ENCODE measurements at places on chromosomes 2 and 18. TPM values are rescaled to one million over a fixed set of nuclear protein-coding genes. Genes with fewer than 3 reads are reported as not detected.

STPG4 gene
- not detected for total RNA-seq

DNA sequence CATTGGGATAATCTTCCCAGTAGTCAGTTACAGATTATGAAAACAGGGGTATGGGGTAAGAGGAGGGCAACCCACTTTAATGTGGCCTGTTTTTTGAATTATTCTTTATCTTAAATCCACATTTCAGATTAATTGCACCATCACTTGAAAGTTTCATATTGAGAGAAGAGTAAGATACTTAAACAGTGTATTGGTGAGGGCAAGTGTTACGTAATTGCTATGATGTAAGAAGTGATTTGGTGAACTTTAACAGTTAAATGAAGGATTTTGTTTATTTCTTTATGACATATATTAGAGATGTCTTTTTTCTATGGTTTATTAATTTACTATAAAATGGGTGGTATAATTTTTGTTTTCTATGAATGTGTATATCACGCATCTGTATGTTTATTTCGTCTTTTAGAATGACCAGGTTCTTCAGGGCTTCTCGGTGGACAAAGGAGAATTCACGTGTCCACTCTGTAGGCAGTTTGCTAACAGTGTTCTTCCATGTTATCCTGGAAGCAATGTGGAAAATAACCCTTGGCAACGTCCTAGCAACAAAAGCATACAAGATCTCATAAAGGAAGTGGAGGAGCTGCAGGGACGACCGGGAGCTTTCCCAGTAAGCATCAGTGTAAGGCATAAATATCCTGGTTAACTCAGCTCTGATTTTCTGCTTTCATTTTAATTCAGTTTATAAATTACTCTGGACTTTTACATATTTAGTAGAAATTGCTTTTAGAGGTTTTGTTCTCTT lies 171.2 kb upstream of the MYO3B start:
- DNase-seq, result no peak

DNA sequence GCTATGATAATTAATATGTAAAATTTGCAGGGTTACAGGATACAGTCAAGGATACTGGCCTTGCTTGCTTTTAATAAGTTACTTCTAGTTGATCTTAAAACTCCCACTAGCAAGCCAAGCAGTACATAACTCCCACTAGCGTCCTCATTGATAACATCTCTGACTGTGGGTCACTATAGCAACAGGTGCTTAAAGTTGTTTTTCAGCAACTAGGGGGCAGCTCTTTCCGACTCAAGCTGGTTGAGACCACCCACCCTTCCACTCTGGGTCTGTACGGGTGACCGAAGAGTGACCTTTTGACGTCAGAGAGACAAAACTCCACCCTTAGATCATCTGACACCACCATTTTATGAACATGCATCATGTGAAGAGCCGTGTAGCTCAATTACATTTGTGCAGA lies 208.6 kb downstream of the MYO1B start:
- no peak for DNase-seq

DNA sequence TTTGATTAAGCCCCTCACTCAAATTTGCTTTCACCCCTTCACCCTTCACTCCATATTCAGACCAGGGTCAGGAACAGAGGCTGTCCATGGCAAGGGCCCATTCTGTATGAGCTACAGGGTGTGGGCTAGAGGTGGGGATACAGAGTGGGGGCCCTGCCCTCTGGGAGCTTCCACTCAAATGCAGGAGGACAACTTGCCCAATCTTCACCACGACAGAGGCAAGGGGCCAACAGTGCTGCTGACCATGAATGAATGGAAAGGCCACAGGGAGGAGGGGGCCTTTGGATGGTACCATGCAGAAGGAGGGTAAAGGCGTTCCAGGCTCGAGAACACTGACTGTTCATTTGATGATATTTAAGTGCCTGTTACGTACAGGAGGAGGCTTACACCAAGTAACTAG lies 22.8 kb downstream of the ADRA2B start:
- DNase-seq, result no peak

GULP1 gene
- 13.0 TPM for total RNA-seq

- peak; percentile 21 for DNase-seq
Observed at GRCh38 chr18:74929110-74929509, 279.8 kb downstream of the PTGR3 start.

FSHR gene
- total RNA-seq, result 0.39 TPM

ABCB6 gene
- 30.5 TPM for total RNA-seq
